ENCODE measurements at places on chromosomes 11 and 22.

GRCh38 chr11:14974515-14975251 lies 2.5 kb upstream of the CALCA start:
- DNase-seq: no peak

DNA sequence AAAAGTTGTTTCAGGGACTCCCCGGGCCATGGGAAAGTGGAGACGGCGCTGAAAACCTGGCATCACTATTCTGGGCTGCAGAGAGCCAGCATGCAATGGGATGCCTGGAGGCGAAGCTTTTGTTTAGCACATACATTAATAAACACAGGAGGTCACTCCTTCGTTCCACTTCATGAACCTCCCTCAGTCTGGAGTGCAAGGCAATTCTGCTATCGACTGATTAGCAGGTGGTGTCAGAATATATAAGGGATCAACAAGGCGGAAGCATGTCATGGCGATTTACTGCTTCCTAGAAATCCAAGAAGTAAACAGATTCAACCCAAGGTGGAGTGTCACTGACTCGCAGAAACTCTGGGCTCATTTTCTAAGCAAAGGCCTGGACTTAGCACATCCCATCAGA lies 45.4 kb upstream of the MN1 start:
- DNase-seq: no peak

DNA sequence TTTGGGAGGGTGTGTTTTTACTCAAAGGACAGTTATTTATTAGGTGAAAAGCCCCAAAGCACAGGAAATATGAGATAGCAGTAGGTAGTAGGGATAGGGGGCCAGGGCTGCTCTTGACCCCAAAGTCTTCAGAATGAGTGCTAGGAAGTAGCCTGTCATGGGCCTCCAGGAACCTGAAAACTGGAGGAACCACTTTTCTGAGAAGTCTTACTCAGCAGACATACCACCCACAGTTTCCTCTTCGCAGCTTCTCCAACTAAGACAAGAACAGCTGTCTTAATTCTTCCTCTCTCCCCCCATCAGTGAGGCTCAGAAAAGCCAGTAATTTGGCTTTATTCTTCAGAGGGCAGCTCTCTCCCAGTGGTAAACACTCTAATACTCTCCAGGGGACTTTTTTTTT lies 84.0 kb upstream of the CTSC start:
- no peak for DNase-seq

GRCh38 chr11:77517226-77517625 lies 43.3 kb upstream of the PAK1 start:
- DNase-seq: no peak

DNA sequence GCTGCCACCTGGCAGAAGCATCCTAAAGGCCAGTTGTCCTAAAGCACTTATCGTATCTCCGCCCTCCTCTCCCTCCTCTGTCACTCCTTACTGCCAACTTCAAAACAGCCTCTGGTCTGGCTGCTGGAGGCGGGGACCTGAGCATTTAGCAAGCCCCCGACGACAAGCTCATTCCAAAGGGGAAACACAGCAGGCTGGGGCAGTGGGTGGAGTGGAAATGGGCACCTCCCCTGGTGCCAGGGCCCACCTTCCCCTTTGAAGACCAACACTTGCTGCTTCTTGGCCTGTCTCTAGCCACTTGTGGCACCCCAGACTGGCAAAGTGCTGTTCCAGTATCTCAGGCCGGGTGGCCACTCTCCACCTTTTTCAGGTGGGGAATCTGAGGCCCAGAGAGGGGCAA lies 3.6 kb downstream of the MAP3K11 start:
- no peak for DNase-seq

- DNase-seq: no peak
Observed at GRCh38 chr11:106242718-106243415, 165.4 kb downstream of the AASDHPPT start.
